ENCODE measurements at places on chromosomes 7 and 10. TPM values are rescaled to one million over a fixed set of nuclear protein-coding genes. Genes with fewer than 3 reads are reported as not detected.

- no peak for DNase-seq
Observed at GRCh38 chr7:30212701-30213111, 71.7 kb upstream of the ZNRF2 start.

TYW1B gene
- 7.8 TPM for polyA plus RNA-seq

GRCh38 chr7:6530626-6531491 is 20.4 kb downstream of the GRID2IP start:
- no peak for DNase-seq

SLC39A12 gene
- polyA plus RNA-seq = 0.12 TPM

SPDYE6 gene
- polyA plus RNA-seq = 2.0 TPM

GRCh38 chr7:99409806-99410205 is 1.0 kb downstream of the BUD31 start:
- no peak for DNase-seq

DNA sequence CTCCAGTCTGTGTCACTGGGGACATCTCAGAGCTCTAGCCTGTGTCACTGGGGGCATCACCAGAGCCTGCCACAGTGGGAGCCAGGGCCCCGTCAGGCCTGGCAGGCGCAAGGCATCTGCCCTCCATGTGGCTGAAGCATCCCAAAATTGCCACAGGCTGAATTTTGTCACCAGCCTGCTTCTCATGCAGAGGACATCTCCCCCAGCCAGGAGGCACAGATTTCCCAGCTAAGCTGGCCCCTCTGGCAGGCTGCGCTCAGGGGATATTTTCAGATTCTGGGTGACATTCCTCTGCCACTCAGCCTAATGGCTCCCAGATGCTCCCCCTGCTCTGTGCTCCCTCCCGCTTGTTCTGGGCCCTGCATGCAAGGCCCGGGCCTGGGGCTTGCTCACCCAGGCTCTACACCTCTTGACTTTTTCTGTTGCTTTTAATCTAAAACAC is 64.6 kb downstream of the COL13A1 start:
- no peak for DNase-seq

JAKMIP3 gene
- 0.32 TPM for polyA plus RNA-seq

KAZALD1 gene
- polyA plus RNA-seq = 12.8 TPM

DNA sequence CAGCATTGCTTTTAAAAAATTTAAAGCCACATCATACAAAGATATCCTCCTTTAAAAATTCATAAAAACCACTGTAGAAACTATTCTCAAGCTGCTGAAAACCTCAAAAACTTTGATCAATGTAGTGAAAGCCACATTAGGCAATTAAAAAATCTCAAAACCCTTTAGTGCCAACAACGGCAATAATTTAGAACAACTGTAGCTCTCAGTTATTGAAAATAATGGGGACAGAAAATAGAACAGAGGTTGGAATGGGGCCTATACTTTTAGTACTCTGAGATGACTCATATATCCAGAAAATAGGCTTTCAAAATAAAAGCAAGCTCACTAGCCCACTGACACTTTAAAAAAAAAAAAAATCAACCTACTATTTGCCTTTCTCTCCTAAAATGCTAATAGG is 87.5 kb downstream of the GSAP start:
- no peak for DNase-seq

DNA sequence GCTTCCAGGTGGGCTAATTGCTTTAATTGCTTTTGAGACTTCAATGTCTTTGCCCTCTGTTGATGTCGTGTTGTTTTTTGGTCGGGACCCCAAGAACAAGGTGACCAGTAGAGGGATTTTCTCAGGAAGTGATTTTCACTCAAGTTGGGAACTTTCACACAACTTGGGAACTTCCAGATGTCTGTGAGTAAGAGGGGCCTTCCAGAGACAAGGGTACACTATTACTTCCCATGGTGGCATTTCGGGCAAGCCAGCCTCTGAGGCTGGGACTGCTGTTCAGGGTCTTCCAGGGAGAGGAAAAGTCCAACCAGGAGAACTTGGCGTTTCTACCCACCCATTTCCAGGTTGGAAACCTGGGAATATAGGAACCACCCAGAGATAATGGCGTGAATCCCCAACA is 170.0 kb upstream of the CDCA7L start:
- no peak for DNase-seq

DNA sequence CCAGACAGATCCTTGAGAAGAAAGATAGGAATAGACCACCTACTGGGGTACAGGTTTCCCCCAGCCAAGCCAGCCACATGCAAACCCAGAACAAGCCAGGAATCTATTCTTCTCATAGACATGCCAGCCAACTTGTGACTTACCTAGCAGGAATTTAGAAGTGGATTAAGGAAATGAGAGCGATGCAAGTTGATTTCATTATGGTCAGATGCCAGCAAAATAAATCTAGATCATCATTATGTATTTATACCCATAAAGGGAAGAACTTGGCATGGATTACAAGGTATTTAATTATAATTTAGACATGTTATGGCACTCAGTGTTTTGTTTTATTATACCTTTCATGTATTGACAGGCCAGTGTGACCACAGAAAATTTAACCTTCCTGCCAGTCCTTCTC is 32.8 kb downstream of the SLC35G1 start:
- no peak for DNase-seq

GRCh38 chr7:127415060-127415742 is 22.7 kb upstream of the ZNF800 start:
- DNase-seq = no peak

DNA sequence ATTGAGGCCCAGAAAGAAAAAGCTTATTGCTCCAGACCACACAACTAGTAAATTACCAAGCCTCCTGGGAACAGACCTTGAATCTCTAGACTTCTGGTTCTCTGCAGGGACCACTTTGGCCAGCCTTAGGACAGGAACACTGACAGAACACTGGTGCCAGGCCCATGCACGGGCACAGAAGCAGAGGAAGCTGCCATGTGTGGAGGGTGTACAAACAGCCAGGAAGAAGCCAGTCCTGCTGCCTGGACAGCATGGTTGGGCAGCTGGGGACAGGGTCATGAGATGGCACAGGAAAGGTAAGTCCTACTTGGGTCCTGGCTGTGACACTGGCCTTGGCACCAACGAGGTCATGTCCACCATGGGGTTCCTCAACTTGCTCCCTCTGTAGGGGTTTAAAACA is 19.2 kb downstream of the MMRN2 start:
- DNase-seq = no peak

DNA sequence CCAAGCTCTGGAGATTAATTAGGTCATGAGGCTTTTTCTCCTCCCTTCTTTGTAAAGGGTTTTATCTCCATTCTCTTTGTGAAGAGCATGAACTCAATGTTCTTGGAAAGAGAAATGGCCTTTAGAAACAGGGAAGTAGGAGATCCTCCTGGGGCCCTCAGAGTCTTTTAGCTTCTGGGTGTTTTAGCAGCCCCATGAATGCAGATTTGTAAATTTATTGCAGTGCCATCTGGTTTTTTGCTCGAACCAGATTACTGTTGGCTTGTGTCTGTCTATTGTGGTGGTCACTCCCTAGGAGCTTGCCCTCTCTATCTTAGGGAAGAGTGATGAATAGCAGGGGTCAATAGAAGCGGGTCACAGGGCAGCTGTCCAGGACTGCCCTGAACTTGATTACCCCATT is 110.6 kb downstream of the BTRC start:
- DNase-seq = no peak

DNA sequence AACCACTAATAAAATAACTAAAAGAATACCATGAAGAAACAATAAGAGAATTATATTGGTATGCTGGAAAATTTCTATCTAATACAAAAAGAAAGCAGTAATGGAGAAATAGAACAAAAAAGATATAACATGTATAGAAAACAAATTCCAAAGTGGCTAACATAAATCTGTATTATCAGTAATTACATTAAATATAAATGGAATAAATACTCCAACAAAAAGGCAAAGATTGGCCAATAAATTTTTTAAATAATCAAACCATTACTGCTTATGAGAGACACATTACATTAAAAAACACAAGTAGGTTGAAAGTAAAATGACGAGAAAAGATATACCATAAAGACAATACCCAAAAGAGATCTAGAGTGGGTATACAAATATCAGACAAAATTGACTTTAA is 90.0 kb downstream of the ARHGAP22 start:
- no peak for DNase-seq

- no peak for DNase-seq
Observed at GRCh38 chr7:11175371-11175770, 201.7 kb downstream of the PHF14 start.

CTTNBP2 gene
- polyA plus RNA-seq = 14.8 TPM

FAM237B gene
- 0.23 TPM for polyA plus RNA-seq

DNA sequence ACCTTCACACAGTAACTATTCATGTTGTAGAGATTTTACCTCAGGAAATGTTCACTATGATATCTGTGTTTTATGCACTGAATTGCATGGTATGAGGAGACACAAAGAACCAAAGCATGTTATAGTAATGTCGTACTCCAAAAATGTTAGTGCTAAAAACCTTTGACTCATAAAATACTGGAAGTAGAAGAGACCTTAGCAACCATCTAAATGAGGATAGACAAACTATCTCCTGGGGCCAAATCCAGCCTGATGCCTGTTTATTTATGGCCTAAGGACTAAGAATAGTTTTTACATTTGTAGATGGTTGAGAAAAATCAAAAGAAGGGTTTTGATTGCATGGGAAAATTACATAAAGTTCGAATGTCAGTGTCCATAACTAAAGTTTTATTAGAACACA is 535.1 kb downstream of the INHBA start:
- DNase-seq = no peak

TUBAL3 gene
- not detected for polyA plus RNA-seq

GRCh38 chr7:16411391-16411790 is 9.9 kb downstream of the CRPPA start:
- no peak for DNase-seq

GRCh38 chr10:104104418-104104817 is 17.6 kb upstream of the SFR1 start:
- DNase-seq = no peak

DNA sequence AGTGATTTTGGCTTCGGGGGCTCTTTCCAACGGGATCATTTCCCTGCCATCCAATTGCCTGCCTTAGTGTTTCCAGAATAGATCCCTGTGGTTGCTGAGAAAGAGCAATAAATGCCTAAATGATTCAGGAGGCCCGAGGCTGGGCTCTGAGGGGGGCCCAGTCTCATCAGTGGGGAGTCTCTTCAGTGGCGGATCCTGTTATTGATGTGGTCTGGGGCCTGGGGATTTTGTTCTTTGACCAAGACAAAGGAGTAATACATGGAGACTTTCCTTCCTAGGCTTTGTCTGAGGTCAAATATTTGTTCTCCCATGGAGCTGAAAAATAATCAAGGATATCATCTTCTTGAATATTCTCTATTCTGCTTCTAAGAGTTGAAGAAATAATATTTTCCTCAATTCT is 40.8 kb downstream of the TAS2R41 start:
- DNase-seq = no peak

DNA sequence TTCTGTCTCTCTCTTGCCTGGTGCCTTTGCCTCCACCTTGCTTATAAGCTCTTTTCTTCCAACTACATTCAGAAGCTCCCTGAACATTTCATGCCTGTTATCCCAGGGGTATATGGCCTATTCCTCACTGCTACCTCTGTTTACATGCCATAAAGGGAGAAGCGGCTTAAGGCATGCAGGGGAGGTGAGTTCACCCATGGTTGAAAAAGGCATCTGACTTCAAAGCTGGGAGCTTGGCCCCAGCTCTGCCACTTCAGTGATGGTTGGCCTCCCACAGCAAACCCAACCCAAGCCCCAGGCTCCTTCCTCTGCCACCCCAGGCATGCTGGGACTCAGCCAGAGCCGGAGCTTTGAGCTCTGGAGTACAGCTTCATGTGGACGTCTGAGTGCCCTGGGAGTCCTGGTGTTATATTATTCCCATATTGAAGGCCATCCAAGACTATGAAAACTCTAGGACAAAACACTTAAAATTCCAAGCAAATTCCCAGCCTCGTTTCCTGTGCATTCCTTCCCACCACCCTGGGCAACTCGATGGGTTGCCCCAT is 468.6 kb upstream of the ZMIZ1 start:
- DNase-seq = no peak

OR2A42 gene
- 2.2 TPM for polyA plus RNA-seq

Data from right lung (tissue), 10 donors.